ENCODE measurements at places on chromosomes 7 and 10.

DNA sequence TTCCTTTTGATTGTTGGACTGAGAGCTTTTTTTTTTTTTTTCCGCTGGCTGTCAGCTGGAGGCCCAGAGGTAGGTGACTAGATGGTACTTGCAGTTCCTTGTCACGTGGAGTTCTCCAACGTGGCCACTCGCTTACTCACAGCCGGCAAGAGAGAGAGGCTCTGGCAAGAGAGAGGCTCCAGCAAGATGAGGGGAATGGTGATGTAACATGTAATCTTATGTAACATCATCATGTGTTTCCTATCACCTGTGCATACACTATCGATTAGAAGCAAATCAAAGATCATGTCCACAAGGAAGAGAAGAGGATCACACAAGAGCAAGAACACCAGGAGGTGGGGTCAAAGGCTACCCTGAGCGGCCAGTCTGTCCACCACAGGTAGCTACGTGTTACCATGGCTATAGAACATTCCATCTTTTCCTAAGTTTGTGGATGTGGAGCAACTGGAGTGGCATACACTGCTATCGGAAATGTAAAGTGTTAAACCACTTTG, 4.0 kb upstream of the BORCS7 start:
- peak; percentile 38 for DNase-seq

- peak; percentile 79 for DNase-seq
Observed at GRCh38 chr7:8295638-8296361, 33.8 kb upstream of the ICA1 start.

DNA sequence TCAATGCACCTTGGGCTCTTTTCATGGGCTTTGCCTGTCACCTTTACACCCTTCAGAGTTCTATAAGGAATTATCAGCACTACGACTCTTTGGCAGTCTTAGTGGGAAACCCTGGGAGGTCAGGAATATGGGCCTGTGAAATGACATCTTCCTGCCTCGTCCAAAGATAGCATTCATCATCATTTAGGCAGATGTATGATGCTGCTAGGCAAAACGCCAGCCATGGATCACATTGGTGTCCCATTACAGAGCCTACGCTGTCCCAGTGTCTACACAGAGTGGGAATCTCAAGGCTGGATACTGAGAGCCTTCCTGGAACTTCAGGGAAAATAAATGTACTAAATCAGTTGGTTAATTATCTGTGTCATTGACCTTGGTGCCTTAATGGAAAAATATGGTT, 259.4 kb upstream of the CELF2 start:
- no peak for DNase-seq

DNA sequence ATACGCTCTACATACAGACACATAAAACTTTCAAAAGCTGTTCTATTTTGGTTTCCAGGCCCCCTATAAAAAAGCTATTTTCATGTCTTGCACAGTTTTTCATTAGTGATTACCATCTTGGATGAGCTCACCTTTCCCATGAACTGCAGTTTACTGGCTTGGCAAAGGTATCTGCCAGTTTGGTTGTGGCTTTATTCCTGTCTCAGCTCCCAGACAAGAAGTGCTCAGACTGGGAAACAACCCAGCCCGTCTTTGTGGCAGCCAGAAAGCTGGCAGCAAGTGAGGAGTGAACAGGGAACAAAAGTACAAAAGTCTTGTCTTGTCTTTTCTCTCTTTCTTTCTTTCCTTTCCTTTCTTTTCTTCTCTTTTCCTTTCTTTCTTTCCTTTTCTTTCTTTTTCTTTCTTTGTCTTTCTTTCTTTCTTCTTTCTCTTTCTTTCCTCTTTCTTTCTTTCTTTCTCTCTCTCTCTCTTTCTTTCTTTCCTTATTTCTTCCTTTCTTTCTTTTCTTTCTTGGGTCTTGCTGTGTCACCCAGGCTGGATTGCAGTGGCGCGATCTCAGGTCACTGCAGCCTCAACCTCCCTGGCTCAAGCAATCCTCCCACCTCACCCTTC, 138.8 kb downstream of the CFAP58 start:
- DNase-seq = no peak

GRCh38 chr10:24303522-24304310, 94.8 kb downstream of the KIAA1217 start:
- DNase-seq = no peak

Data from MV-4-11 (cell line).